ENCODE measurements at places on chromosomes 2 and 18.

DNA sequence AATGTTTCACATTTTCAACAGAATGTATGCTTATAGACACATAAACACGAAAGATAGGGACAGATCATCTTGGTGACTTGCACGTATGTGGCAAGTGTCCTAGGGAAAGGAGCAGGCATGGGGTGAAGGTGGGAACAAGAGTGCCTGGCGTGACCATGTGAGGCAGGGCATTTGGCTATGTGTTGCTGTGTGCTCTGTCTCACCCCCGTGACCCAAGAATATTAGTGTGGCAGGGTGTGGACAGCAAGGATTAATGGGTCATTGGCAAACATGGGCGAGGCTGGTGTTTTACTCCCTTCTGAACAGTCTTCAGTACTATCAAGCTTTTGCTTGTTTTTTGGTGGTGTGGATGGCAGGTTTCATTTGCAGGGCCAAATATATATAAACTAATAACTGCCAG, 1.3 kb upstream of the VWA3B start:
- DNase-seq = no peak

DNA sequence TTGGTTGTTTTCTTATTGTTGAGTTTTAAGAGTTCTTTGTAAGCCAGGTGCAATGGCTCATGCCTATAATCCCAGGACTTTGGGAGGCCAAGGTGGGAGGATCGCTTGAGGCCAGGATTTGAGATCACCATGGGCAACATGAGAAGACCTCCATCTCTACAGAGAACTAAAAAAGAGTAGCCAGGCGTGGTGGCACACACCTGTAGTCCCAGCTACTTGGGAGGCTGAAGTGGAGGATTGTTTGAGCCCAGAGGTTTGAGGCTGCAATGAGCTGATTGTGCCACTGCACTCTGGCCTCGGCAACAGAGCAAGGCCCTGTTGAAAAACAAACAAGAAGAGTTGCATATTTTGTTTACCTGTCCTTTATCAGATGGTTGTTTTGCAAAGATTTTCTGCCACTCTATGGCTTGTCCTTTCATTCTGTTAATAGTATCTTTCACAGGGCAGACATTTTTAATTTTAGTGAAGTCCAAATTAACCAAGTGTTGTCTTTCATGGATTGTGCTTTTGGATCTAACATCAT, 46.2 kb downstream of the UGGT1 start:
- DNase-seq = no peak

- no peak for DNase-seq
These were observed 25.8 kb downstream of the KCNJ3 start for GRCh38 chr2:154724194-154724797.

- DNase-seq = no peak
These were observed 90.2 kb downstream of the FAM161A start for GRCh38 chr2:61763605-61764034.

- no peak for DNase-seq
These were observed 492.0 kb downstream of the TNS1 start for GRCh38 chr2:217510771-217511291.

DNA sequence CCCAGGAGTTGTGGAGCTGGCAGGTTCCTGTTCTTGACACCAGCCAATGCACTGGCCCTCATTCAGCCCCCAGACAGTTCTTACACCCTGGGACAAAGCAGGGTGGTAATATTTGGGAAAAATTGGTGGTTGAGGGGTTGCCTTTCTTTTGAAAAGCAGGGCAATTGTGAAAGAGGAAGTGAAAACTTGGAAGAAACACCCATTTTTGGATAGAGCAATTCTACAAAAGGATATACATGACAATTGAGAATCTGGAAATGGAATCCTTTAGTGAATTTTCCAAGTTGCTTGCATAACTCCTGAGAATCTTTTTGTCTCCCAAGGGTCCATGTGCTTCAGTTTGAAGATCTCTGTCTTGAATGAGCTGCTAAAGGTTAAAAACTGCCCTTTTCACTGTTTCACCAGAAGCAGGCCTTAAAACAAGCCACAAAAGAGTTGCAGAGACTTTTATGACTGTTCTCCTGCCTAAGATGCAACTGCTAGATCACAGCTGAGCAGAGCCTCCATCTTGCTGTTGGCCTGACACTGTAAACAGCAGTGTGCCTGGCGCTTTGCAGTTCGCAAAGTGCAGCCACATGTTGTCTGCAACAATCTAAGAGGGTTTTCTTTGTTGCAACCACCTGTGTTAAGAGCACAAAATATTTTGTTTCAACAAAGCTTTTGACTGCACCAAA, 11.8 kb downstream of the COL4A4 start:
- DNase-seq = no peak

GRCh38 chr2:72953528-72953927, 36.2 kb downstream of the EMX1 start:
- no peak for DNase-seq

- no peak for DNase-seq
These were observed 60.0 kb upstream of the LRP1B start for GRCh38 chr2:142190805-142191204.

DNA sequence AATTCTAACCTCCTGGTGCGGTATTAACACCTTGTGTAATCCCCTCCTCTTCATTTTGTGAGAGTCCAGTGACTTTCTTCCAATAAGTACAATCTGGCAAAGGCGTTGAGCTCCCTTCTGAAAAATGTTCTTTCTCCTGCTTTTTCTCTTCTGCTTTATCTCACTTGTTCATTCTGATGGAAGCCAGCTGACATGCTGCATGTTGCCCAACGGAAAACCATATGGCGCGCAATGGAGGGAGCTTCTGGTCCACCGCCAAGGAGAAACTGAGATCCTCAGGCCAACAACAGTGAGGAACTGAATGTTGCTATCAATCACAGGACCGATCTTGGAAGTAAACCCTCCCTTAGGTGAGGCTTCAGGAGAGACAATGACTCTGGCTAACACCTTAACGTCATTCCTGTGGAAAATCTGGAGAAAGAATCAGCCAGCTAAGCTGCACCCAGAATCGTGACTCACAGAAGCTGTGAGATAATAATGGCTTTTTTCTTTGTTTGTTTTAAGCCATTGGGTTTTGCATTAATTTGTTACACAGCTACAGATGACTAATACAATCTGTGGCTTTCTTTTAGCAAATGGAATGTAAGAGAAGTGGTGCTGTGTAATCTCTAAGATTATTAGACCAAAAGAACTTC, 1323.9 kb upstream of the DDX18 start:
- no peak for DNase-seq

DNA sequence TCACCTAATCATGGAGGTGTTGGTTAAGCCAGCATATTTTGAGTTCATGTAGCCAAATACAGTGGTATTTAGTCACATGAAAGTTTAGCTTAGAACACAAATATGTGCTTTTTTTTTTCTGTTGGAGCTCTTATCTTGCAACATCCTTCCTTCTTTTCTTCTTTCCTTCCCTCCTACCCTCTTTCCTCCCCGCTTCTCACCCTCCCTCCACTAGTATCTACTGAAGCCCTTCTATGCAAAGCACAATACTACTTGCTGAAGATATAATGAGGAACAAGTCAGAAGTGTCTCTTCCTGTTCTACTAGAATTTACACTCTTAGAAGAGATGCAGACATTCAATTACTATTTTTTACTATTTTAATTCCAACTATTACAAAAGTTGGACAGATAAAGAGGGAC, 105.0 kb upstream of the ITGA4 start:
- no peak for DNase-seq

- no peak for DNase-seq
These were observed 1.5 kb downstream of the CAB39 start for GRCh38 chr2:230714136-230714480.

DNA sequence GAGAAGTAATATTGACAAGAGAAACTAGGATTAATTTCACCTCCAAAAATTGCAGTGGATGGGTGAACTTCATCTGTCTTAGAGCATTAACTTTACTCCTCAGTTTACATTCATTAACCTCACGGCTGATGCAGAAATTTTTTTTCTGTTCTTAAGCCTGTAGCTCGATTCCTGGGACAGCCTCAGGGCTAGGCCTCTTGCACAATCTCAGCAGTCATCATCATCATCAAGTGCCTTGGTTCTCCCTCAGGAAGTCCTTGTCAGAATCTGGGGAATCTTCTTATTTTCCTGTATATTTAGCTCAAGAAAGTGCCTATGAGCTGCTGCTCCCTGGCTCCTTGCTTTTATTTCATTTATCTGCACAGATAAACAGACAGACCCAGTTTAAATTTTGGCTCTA, 1272.2 kb upstream of the LRRTM1 start:
- no peak for DNase-seq

DNA sequence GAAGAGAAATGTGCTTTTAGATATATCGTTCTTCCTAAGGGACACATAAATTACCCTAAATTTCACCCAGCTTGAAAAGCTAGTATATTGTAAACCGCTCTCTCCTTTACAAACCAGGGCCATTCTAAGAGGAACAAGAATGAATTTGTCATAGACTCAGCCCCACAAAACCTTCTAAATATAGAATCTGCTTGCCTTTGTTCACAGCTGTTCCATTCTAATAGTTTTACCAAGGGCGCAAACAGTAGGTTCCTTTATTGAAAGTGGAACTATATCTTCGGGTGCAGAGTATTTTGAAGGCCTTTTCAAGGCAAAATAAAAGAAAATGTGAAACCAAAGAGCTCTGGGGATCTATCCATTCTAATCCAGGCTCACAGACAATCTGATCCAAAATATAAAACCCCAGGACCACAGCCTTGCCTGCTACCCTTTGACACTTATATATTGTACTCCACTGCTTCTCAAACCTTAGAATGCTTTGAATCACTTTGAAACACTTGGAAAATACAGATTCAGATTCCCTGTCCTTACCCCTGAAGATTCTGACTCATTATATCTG, 316.8 kb downstream of the PAX3 start:
- no peak for DNase-seq

- DNase-seq = no peak
These were observed 55.0 kb downstream of the MAPK4 start for GRCh38 chr18:50614838-50615237.

- no peak for DNase-seq
These were observed 181.2 kb upstream of the RAB6C start for GRCh38 chr2:129798301-129798581.

GRCh38 chr18:54968807-54969206, 9.5 kb upstream of the CCDC68 start:
- DNase-seq = no peak

DNA sequence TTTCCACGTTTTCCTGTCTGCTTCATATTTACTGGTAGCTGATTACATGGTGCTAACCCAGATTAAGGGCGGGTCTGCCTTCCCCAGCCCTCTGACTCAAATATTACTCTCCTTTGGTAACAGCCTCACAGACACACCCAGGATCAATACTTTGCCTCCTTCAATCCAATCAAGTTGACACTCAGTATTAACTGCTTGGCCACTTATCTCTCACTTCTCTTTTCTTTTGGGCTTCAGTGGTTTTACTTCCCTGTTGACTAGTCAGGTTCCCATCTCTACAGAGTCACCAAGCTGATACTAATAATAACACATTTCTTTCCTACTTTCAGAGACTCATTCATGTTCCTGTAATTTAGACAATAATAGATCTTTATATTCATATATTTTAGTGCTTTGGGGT, 302.2 kb upstream of the MAP2 start:
- no peak for DNase-seq

DNA sequence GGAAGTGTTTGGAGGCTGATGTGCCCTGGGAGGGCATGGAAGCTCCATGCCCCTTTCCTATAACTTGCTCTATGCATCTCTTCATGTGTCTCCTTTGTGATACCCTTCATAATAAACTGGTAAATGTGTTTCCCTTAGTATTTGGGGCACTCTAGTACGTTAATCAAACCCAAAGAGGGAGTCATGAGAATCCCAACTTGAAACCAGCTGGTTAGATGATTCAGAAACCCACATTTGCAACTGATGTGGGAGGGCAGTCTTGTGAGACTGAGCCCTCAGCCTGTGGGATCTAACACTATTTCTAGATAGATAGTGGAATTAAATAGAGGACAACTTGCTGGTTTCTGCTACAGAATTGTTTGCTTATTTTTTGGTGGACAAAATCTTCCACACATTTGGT, 20.3 kb downstream of the ANKRD30B start:
- DNase-seq = no peak

- no peak for DNase-seq
These were observed 57.9 kb downstream of the INPP5D start for GRCh38 chr2:233117811-233118647.

- no peak for DNase-seq
These were observed 60.0 kb upstream of the HDAC4 start for GRCh38 chr2:239460780-239461179.

DNA sequence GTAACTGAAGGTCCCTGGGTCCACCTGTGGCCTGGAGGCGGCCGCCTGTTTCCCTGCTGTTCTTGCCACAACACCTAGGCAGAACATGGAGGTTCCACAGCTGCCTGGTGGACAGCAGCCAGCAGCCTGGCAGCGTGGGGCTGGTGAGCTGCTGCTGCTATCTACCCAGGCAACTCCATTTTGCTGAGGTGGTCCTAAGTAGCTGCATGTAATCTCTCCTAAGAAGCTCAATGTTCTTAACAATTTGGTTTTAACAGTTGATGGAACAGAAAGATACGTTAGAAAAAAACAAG, 66.7 kb downstream of the NDUFA10 start:
- DNase-seq = peak; percentile 50

GRCh38 chr18:79681484-79682387, 2.1 kb downstream of the CTDP1 start:
- DNase-seq = no peak

DNA sequence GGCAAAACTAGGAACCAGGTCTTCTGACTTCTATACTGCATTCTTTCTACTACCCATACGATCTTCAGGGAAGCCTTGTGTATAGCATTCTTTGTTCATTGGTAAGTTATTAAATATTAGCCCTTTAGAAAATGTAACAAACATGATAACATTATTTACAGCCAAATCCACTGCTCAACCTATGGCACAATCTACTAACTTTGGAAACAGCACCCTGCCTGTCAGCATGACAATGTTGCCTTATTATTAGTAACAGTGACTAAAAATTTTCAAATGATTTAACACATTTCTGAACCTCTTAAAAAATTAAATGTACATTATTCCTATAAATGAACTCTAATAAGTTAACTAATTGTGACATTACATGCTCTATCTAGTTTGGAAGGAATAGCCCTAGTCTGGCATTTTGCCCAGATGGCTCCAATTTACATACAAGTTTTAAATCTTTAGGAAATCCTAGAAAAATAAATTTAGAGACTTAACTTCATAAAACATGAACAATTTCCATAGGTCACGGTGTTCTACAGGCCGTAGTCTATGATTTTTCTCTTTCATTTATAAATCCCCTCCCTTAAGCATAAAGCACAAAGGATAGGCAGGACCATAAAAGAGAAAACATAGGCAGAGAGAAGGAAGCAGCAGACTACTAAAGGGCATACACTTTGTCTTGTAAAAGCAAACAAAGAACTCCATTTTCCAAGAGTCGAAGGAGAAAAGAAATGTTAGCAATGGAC, 33.7 kb downstream of the YES1 start:
- DNase-seq = no peak

DNA sequence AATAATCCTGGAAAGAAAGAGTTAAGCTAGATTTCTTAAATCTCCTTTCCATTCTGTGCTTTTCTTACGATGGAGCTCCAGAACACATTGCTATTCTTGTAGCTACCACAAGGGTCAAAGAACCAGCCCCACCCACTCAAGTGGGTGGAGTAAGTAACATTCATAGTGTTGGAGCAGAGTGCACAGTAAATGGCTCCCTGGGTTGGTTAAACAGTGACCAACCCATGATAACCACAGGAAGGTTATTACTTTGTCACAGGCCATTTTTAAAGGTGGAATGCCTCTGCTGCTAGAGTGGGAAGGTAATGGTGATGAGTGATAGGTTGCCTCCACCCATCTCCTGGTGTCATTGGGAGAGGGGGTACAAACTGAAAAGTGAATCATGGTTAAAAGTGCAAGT, 13.9 kb downstream of the ARPC2 start:
- DNase-seq = no peak

GRCh38 chr2:226407135-226407534, 392.5 kb downstream of the IRS1 start:
- DNase-seq = no peak

All from D721Med (cell line).